ENCODE measurements at places on chromosomes 6 and 20.

DNA sequence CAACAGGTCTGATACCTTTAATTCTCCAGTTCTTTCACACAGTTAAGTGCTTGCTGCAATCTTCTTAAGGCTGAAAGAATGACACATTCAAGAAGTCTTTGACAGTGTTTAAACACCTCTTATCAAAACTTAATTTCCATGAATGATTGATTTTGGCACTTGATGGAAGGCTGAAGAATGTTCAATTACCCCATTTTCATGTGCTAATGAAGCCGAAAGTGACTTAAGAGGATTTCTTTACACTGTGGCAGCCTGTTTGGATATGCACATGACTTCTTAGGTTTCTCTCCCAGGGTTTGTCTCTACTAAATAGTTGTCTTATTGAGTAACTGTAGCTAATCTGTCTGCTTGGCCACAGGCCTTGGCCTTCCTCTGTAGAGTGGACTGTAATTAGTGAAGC is 81.1 kb upstream of the PRDM1 start:
- no peak for DNase-seq

- no peak for DNase-seq
Measured at GRCh38 chr6:116254297-116255056, 602 bp upstream of the TSPYL4 start.

DNA sequence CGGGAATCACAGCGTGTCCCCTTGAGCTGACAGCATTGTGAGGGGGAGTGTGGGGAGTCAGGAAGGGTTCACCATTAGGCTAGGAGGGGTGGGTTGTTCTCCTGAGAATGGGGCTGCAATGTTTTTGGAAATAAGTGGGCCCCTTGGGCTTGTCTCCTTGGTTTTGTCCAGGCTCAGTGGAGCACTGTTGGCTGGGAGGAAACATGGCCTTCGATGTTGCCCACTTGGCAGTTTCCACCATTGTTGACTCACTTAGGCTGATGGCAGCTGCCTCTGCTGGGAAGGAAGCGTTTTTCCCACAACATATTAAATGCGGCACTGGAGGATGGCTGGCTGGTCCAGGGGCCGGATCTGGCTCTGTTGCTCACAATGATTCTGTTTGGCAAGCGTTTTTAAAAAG is 512.1 kb downstream of the QKI start:
- no peak for DNase-seq

GRCh38 chr6:16901782-16902181 is 140.5 kb upstream of the ATXN1 start:
- no peak for DNase-seq

- DNase-seq = no peak
Measured at GRCh38 chr20:62770111-62770910, 26.0 kb upstream of the MRGBP start.

DNA sequence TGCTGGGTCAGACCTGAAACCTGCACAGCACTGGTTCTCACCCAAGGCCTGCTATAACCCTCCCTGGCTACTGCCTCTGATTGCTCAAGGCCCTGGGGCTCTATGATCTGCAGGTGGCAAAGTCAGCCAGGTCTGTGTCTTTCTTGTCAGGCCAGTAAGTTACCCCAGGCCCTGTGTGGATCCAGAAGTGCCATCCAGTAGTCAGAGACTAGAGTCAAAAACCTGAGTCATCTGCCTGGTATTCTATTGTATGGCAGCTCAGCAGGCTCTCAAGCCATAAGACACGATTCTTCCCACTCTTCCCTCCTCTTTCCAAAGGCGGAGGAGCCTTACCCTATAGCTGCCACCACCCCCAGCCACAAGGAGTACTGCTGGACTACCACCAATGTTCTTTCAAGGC is 593.0 kb downstream of the FRK start:
- no peak for DNase-seq

- no peak for DNase-seq
Measured at GRCh38 chr6:163984124-163984936, 569.8 kb downstream of the QKI start.

- no peak for DNase-seq
Measured at GRCh38 chr6:47034926-47035325, 7.2 kb downstream of the ADGRF1 start.
